ENCODE measurements at places on chromosomes 1 and 21.

- H3K27me3 ChIP-seq, result no peaks in the 10 kb centered on the region
- H3K27ac ChIP-seq, result no peak overlapping the region
- peaks cover 42% of the 10 kb centered on the region for H3K4me1 ChIP-seq
- DNase-seq, result no peak
These were observed 2.1 kb downstream of the C1orf35 start for GRCh38 chr1:228100822-228101613.

DNA sequence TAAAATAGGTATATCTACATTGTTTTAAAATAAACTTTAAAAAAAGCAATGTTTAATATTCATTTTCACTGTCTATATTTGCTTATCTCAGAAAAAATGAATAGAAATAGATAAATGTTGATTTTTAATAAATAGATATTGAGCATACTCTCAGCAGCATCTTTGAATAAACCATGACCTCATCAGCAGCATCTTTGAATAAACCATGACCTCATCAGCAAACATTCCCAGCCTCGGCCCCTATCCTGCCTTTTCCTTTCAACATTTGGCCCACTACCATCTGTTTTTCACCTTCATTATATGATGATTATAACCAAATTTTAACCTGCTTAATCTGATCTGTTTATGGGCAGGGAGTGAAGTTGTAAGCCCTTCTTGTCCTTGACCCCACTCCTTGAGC is 148.7 kb upstream of the SAMSN1 start:
- no peak overlapping the region for H3K27ac ChIP-seq
- H3K27me3 ChIP-seq, result no peaks in the 10 kb centered on the region
- DNase-seq, result no peak
- peaks cover 25% of the 10 kb centered on the region for H3K4me1 ChIP-seq
- H3K36me3 ChIP-seq, result no peaks in the 10 kb centered on the region
- no peak overlapping the region for H3K4me3 ChIP-seq

DNA sequence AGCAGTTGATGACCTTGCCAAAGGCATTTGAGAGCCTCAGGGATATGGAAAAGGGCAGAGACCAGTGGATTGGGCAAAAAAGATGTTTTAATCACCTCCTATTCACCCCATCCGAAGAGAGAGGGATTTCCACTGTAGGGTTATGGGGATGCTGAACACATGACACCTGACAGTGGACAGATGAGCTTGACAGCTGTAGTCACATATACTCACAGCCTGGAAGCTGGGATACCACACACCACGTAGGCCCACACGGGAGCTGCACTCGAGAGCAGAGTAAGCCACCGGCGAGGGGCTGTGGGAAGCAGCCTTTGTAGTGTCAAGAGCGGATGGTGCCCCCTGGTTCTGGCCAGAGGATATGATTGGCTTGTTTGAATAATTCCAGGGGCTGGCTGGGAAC is 20.0 kb downstream of the ZBTB40 start:
- DNase-seq, result no peak
- no peaks in the 10 kb centered on the region for H3K4me1 ChIP-seq
- no peaks in the 10 kb centered on the region for H3K36me3 ChIP-seq
- no peak overlapping the region for H3K4me3 ChIP-seq
- H3K27ac ChIP-seq, result no peak overlapping the region
- H3K27me3 ChIP-seq, result no peaks in the 10 kb centered on the region

GRCh38 chr1:226654668-226655055 is 84.4 kb downstream of the ITPKB start:
- 0 out of 2 replicates have a peak, but pooled peaks cover 6% of the 10 kb centered on the region for H3K36me3 ChIP-seq
- no peaks in the 10 kb centered on the region for H3K27me3 ChIP-seq
- H3K27ac ChIP-seq, result no peak overlapping the region

DNA sequence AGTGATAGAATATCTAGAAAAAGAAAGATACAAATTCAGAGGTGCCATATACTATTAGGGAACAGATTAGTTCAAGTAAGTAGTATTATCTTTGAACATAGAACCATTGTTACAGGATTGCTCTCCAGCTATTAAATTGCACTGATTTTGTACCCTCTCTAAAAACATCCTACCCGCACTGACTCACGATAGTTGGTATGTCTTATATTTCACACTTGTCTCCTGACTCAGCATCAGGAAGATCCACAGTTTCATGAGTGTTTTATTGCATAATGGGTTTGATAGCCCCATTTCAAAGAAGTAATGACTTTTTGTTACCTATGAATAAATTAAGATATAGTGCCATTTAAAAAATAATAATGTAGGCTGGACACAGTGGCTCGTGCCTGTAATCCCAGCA is 6.0 kb downstream of the TATDN3 start:
- H3K4me1 ChIP-seq, result peaks cover 23% of the 10 kb centered on the region
- no peak overlapping the region for H3K27ac ChIP-seq
- H3K4me3 ChIP-seq, result no peak overlapping the region
- H3K36me3 ChIP-seq, result peaks cover 43% of the 10 kb centered on the region
- DNase-seq, result no peak

DNA sequence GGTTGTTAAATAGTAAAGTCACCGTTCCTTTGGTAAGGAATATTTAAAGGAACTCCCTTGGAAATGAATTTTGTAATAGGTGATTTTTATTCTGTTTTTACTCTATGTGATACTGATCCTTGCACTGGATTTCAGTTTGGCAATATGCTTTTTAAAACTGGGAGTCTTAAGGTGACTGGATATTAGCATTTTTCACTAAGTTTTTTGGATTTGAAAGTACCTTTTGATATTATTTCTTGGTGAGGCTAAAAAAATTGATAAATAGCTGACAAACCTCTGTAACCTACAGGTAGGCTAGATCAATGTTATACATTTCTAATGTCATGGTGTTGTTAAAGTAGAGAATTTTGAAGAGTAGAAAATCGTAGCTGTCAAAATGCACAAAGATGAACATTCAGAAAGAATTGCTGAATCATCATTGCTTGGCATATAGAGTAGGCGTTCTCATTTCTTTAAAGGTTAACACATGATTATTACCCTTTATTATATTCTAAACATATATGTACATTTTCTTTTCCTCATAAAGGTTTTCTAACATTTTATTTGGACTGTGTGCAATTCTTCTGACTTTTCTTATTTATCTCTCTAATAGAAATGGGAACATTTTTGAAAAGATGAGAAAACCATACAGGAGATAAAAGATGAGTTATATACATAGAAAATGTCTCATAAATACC is 1.5 kb upstream of the DNAJB4 start:
- peaks cover 47% of the 10 kb centered on the region for H3K4me1 ChIP-seq
- H3K4me3 ChIP-seq, result peak overlapping the region; percentile 0
- peak overlapping the region; percentile 0 for H3K27ac ChIP-seq
